ENCODE measurements at places on chromosomes 2 and 18. TPM values are rescaled to one million over a fixed set of nuclear protein-coding genes. Genes with fewer than 3 reads are reported as not detected.
A peak's percentile ranks its signal among the peaks of the same experiment; 100 is the strongest.

The RESP18 gene
- not detected for total RNA-seq

The GFPT1 gene
- 15.0 TPM for total RNA-seq

The ASTL gene
- 11.3 TPM for total RNA-seq

The CNTNAP5 gene
- not detected for total RNA-seq

The RAX gene
- not detected for total RNA-seq

The TPRKB gene
- total RNA-seq: 24.1 TPM

The GTF2A1L gene
- not detected for total RNA-seq

GRCh38 chr2:128792476-128793054 is 473.9 kb upstream of the HS6ST1 start:
- DNase-seq: no peak
- no peaks in the 10 kb centered on the region for H3K4me1 ChIP-seq
- no peaks in the 10 kb centered on the region for H3K27me3 ChIP-seq
- no peak overlapping the region for H3K4me3 ChIP-seq
- no peak overlapping the region for H3K27ac ChIP-seq

- no peak overlapping the region for H3K27ac ChIP-seq
- peaks cover 18% of the 10 kb centered on the region for H3K4me1 ChIP-seq
- H3K36me3 ChIP-seq: peaks cover 13% of the 10 kb centered on the region
- H3K4me3 ChIP-seq: no peak overlapping the region
Measured at GRCh38 chr2:241689306-241689705, 2.7 kb upstream of the DTYMK start.

- H3K27me3 ChIP-seq: no peaks in the 10 kb centered on the region
- H3K27ac ChIP-seq: peak overlapping the region; percentile 57
- peak overlapping the region; percentile 69 for H3K4me3 ChIP-seq
- peaks cover 16% of the 10 kb centered on the region for H3K4me1 ChIP-seq
Measured at GRCh38 chr2:675982-676646, 1.1 kb downstream of the TMEM18 start.

GRCh38 chr18:27661320-27662018 is 476.4 kb upstream of the CHST9 start:
- no peaks in the 10 kb centered on the region for H3K4me1 ChIP-seq
- no peak for DNase-seq
- H3K36me3 ChIP-seq: no peaks in the 10 kb centered on the region
- no peaks in the 10 kb centered on the region for H3K27me3 ChIP-seq

DNA sequence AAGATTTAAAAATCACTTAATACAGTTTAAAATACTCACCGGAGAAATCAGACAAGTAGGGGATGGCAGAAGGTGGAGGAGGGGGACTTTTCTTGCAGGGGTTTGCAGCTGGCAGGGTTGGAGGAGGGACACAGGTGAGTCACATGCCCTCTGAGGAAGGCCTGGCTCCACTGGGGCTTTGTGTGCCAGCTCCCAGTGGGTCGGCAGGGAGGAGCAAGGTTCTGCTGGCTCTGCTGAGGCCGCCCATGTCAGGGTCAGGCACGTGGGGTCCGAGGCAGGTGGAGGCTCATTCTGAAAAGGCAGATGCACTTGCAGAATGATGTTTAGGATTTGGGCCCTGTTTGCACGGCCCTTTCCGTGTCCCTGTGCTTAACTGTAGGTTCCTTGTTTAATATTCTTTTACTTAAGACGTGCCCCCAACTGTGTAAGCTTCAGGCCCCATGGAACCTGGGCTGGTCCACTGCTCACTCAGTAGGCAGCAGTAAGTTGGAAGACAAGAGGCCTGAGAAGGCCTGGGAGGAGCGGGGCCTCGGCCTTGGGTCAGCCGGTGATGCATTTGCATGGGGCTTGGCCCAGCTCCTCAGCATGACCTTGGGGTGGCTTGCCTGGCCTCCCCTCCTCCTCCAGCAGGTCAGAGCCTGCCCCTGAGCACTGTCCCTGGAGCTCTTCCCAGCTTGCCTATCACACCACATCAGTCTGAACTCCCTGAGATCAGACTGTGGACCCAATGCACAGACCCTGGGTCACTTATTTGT is 141.0 kb downstream of the GLI2 start:
- H3K4me3 ChIP-seq: no peak overlapping the region
- no peaks in the 10 kb centered on the region for H3K36me3 ChIP-seq
- H3K4me1 ChIP-seq: no peaks in the 10 kb centered on the region
- no peak for DNase-seq

DNA sequence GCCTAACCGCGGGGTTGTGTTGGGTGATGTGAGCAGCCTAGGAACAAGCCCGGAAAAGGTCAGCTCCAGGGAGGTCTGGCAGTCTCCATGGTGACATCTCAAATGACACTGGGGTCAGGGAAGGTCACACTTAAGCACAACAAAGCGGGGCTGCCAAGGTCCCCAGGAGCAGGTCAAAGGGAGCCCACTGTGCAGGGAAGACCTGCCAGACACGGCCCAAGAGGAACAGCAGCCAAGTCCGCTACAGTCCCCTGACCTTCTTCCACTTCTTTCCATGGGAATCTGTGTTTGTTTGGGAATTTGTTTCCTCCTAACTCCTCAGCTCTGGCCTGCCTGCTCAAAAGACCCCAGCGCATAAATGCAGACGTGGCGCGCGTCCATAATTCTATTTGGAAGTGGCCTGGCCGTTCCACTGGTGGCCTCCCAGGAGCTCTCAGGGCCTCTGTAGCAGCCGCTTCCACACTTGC is 232.1 kb upstream of the COPS8 start:
- no peak for DNase-seq
- no peaks in the 10 kb centered on the region for H3K4me1 ChIP-seq
- H3K27ac ChIP-seq: no peak overlapping the region
- no peak overlapping the region for H3K4me3 ChIP-seq
- H3K36me3 ChIP-seq: no peaks in the 10 kb centered on the region
- H3K27me3 ChIP-seq: no peaks in the 10 kb centered on the region

- peaks cover 28% of the 10 kb centered on the region for H3K4me1 ChIP-seq
- no peak for DNase-seq
- H3K36me3 ChIP-seq: peaks cover 1% of the 10 kb centered on the region
- no peak overlapping the region for H3K4me3 ChIP-seq
Measured at GRCh38 chr2:174667250-174667860, 69.8 kb upstream of the WIPF1 start.

DNA sequence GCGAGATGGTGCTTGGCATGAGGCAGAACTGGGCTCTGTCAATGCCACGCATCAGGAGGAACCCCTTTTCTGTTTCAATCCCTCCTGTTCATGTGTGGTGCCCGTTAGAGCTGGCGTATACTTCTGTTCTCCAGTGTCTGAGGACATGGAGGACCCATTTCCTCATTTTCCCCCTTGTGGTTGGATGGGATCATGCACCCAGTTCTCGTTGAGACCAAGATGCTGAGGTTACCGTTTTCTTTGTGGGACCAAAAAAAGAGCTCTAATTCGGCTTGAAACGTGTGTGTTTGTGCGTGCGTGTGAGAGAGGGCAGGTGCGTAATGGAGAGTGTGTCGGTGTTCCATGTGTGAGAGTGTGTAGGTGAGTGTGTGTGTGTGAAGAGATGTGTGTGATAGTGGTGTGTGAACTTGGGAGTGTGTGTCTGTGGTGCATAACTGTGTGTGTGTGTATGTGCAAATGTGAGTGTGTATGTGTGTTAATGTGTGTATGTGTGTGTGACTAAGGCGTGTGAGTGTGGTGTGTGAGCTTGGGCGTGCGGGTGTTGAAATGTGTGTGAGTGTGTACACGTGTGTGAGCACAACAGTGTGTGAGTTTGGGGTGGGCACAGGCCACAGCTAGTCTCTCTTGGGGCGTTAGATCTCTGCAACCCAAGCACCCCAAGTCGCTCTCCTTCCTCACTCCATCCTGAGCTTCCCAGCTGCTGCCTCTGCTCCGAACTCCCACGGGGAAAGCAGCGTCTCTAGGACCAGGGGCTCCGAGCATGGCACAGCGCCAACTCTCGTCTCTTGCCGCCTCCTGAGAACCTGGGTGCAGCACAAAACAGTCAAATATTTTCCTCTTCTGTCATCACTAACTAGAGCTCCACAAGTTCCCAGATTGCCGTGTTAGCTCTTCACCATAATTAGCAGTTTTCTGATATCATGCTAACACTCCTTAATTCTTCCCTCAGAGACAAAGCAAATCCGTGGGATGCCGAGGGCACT is 75.8 kb downstream of the LONRF2 start:
- no peaks in the 10 kb centered on the region for H3K27me3 ChIP-seq
- DNase-seq: no peak
- no peaks in the 10 kb centered on the region for H3K36me3 ChIP-seq
- H3K4me1 ChIP-seq: peaks cover 20% of the 10 kb centered on the region

GRCh38 chr18:51164761-51165281 is 32.7 kb downstream of the MEX3C start:
- H3K4me1 ChIP-seq: peaks cover 73% of the 10 kb centered on the region
- peak overlapping the region; percentile 14 for H3K27ac ChIP-seq
- H3K27me3 ChIP-seq: no peaks in the 10 kb centered on the region
- no peak for DNase-seq

- no peak overlapping the region for H3K27ac ChIP-seq
- H3K4me3 ChIP-seq: no peak overlapping the region
- H3K27me3 ChIP-seq: no peaks in the 10 kb centered on the region
- no peaks in the 10 kb centered on the region for H3K36me3 ChIP-seq
- DNase-seq: no peak
Measured at GRCh38 chr2:5057891-5058351, 634.3 kb upstream of the SOX11 start.

DNA sequence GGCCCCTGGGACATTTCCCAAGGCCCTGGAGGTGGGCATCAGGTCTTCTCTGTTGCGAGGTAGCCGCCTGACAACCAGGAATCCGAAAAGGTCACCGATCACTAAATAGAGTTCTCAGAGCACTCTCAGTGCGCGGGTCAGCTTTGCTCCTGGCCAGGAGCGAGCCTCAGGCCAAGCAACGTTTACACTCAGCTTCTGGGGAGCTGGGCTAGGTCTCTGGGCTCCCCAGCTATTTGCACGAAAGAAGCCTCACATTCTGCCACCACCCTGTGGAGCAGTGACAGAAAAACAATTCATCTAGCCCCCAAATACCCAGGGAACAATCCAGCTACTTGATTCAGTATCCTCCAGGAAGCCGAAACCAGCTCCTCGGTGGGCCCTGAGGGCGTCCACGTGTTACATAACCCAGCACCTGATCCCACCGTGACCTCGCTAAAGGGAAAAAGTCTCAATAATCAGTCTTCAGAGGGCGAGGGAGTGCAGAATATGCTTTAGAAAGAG is 3.3 kb downstream of the SH3BP4 start:
- peaks cover 11% of the 10 kb centered on the region for H3K27me3 ChIP-seq
- H3K4me1 ChIP-seq: peaks cover 15% of the 10 kb centered on the region
- no peaks in the 10 kb centered on the region for H3K36me3 ChIP-seq

DNA sequence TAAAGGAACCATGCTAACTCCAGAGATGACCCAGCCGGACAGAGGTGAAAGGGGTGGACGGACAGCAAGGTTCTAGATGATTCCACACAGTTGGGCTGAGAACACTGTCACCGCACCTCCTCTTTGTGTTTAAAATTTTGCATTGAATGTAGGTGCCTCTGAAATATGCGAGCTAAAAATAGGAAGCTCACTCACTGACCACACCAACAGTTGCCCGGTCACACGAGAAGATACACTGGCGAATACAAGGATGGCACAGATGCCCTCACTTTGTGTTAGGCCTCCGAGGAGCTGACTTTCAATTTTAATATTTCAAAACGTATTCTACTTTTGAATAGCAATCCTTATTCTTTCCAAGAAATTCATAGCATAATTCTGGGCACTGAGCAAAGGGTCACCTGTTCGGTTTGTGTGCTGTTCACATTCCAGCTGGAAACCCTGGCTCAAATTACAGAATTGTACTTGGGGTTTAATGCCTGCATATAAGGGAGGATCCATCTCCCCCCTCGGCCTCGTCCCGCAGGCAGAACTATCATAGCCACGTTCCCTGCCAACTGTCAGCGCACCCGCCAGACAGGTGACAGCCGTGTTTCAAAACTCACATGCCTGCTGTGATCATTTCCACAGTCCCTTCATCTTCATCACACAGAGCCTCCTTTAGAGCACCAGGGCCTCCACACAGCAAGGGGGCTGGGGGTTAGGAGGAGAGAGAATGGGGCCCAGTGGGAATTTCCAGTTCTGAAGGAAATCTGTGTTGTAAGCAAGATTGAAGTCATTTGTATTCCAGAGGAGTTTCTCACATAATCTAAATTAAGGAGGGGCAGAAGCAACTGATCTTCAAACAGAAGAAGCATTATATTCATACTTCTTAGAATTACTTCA is 48.2 kb downstream of the ADI1 start:
- DNase-seq: no peak
- no peaks in the 10 kb centered on the region for H3K4me1 ChIP-seq
- no peaks in the 10 kb centered on the region for H3K27me3 ChIP-seq
- H3K27ac ChIP-seq: no peak overlapping the region
- peaks cover 61% of the 10 kb centered on the region for H3K36me3 ChIP-seq
- H3K4me3 ChIP-seq: no peak overlapping the region

- no peaks in the 10 kb centered on the region for H3K27me3 ChIP-seq
- H3K36me3 ChIP-seq: no peaks in the 10 kb centered on the region
- H3K4me1 ChIP-seq: peaks cover 3% of the 10 kb centered on the region
- no peak overlapping the region for H3K4me3 ChIP-seq
Measured at GRCh38 chr2:8120506-8120860, 561.4 kb upstream of the ID2 start.

All from natural killer cell (primary cell).